ENCODE measurements at places on chromosomes 7 and 10.

DNA sequence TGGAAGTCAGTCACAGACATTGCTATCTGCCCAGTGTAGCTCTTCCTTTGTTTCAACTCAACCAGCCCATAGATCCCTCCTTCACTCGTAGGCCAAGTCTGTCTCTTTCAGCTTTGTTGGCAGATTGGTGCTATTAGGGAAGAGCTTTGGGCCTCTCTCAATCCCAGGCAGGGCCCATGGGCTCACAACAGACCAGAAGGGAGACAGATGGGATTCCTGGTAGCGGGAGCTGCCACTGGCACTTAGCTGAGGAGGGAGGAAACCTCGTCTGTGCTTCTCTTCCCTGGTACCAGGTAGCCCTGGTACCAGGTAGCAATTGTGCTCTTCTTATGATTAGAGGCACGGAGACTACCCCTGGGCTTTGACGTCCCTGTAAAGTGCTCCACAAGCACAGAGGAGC lies 592.0 kb downstream of the TYW1 start:
- no peak for DNase-seq

DNA sequence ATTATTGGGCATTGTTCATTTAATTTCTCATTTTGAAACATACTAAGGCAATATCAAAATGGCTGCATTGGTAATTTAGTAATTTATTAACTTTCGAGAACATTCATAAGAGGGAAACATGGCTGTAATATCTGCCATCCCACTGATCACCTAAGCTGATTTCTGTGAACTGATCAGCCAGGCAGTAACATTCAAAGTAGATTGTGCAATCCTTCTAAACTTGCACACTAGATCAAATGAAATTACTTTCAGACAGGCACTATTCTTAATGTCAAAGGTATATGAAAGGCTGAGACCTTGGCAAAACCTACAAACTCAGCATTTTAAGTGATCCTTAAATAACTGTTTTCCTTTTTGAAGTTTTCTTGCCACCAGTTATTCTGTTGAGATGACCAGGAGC lies 290.7 kb downstream of the CACNA2D1 start:
- DNase-seq = no peak

GRCh38 chr7:154899862-154900261 lies 103.1 kb downstream of the PAXIP1 start:
- DNase-seq = no peak

- DNase-seq = no peak
These were observed 155.9 kb upstream of the ASAH2 start for GRCh38 chr10:50407076-50407801.

GRCh38 chr7:117014099-117014656 lies 60.9 kb downstream of the ST7 start:
- no peak for DNase-seq

DNA sequence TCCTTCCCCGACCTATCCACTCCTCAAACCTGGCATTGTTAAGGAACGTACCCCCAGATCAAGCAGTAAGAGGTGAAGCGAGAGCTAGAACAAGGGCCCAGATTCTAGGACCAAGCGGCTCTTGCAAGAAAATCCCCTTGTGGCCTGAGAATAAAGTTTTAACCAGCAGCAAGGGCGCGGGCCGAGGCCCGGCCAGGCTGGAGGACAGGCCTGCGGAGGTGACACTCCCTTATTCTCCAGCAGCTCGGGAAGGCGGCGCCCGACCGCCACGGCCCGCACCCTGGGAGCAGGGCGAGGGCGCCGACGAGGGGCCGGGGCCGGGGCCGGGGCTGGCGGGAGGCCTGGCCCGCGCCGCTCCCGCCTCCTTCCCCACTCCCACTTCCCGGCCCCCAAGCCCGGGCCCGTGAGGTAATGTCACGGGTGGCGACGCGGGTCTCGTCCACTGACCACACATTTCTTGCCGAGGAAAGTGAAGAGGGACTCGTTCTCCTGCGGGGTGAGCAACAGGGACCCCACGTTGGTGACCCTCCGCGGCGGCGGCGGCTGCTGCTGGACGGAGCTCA lies 551 bp downstream of the WASL start:
- DNase-seq = no peak

GRCh38 chr7:134480730-134481129 lies 21.8 kb upstream of the AKR1B1 start:
- no peak for DNase-seq

DNA sequence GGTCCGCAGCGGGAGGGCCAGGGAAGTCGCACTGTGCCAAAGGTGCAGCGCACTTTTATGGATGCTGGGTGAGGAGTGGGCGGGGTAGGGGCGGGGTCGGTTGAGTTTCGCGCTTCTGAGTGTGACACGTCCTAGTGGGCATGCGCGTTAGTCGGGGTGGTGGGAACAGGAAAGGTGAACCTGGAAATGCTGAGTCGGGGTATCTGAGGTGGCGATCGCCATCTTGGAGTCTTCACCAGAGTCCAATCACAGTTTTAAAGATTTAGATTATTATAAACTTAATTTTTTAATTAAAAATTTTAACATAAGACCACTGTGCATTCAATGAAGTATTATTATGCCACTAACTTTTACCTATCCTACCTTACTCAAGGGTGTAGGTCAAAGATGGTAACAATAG lies 45.7 kb downstream of the ZNF138 start:
- no peak for DNase-seq

- DNase-seq = no peak
These were observed 250.8 kb upstream of the MBL2 start for GRCh38 chr10:53023411-53023810.

DNA sequence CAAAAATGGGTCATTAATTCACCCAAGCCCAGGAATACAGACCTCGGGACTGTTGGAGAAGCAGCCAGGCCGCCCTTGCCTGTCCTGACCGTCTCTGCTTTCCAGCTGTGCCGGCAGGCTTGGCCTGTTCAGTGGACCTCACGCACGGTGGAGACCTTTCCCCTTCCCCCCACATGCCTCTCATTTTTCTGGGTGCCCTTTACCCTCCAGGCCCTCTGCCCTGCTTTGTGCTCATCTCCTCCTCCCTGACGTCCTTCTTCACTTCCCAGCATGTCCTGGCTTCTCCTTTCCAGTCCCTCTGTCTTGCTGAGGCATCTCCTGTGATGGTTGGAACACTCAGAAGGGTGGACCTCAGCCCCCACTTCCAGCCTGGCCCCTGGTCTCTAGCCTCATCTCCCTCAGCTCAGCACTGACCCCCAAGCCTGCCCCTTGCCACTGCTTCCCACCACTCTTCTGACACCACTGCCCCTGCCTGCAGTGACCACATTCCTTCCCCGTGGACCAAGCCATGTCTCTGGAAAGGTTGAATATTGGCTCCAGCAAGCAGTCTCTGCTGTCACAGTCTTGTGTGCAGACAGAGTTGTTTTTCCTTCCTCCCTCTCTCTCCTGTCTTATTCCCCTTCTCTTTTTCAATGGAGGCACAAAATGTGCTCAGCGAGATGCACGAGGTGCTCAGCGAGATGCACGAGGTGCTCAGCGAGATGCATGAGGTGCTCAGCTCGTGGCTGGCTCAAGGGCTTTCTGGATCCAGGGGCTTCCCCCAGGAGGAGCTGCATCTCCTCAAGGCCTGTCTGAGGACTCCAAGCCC lies 14.9 kb downstream of the BAG3 start:
- DNase-seq = no peak

Measured in stimulated activated CD4-positive, alpha-beta T cell treated with anti-CD3 and anti-CD28 coated beads, Interleukin-12 subunit alpha, Interleukin-12 subunit beta, amount 100 ng/mL, for 24 hours (primary cell).